ENCODE measurements at places on chromosomes 5 and 9. TPM values are rescaled to one million over a fixed set of nuclear protein-coding genes. Genes with fewer than 3 reads are reported as not detected.

Gene BTNL9
- total RNA-seq = not detected

Gene SHOC1
- 0.11 TPM for total RNA-seq

Gene NUTM2F
- not detected for total RNA-seq

Gene RBM18
- total RNA-seq = 11.1 TPM

Gene YTHDC2
- total RNA-seq = 38.5 TPM

Gene HTR4
- 0.11 TPM for total RNA-seq

Gene ANKRD31
- total RNA-seq = 0.65 TPM

Gene NANS
- total RNA-seq = 118 TPM

Gene ETF1
- total RNA-seq = 120 TPM

Gene F12
- total RNA-seq = 0.26 TPM

Gene RNF183
- total RNA-seq = not detected

Gene ANKDD1B
- 0.78 TPM for total RNA-seq

Gene C9orf153
- 0.91 TPM for total RNA-seq

Gene N4BP3
- 0.32 TPM for total RNA-seq

Gene ALDOB
- not detected for total RNA-seq

Gene ELOVL7
- total RNA-seq = 0.13 TPM

Gene SPATA31E1
- not detected for total RNA-seq

Gene PDE8B
- 0.11 TPM for total RNA-seq

Gene ACTBL2
- not detected for total RNA-seq

Gene ADAMTSL1
- total RNA-seq = 206 TPM

Gene GPR107
- total RNA-seq = 36.3 TPM

Gene CARD6
- total RNA-seq = 16.2 TPM

Gene ACER2
- 1.6 TPM for total RNA-seq

Gene NAIF1
- total RNA-seq = 6.3 TPM

Gene FYB1
- 1.6 TPM for total RNA-seq

Gene SLC25A2
- 0.39 TPM for total RNA-seq

Gene EPB41L4A
- 13.9 TPM for total RNA-seq

Gene NOXA1
- 0.39 TPM for total RNA-seq

Gene SEMA5A
- total RNA-seq = 19.6 TPM

Gene FOXI1
- not detected for total RNA-seq

Gene EMB
- total RNA-seq = 2.2 TPM

Gene KCNT1
- total RNA-seq = not detected
